ENCODE measurements at places on chromosomes 16 and 17.

- no peak for DNase-seq
Measured at GRCh38 chr16:590188-590814, 435 bp downstream of the RAB40C start.

- DNase-seq = no peak
Measured at GRCh38 chr17:376936-377863, 24.6 kb upstream of the RPH3AL start.

DNA sequence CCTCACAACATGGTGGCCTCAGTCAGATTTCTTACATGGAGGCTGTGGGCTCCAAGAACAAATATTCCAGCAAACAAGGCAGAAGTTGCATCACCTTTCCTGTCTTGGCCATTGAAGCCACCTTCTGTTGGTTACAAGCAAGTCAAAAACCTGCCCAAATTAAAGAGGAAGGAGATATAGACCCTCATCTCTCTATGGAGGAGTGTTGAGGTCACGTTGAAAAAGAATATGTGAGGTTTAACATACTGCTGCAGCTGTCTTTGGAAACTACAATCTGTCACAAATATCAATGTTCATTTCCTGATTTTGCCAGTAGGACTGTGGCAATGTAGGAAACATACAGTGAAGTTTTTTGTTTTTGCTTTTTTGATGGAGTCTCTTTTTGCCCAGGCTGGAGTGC lies 211.4 kb downstream of the COPRS start:
- DNase-seq = no peak

DNA sequence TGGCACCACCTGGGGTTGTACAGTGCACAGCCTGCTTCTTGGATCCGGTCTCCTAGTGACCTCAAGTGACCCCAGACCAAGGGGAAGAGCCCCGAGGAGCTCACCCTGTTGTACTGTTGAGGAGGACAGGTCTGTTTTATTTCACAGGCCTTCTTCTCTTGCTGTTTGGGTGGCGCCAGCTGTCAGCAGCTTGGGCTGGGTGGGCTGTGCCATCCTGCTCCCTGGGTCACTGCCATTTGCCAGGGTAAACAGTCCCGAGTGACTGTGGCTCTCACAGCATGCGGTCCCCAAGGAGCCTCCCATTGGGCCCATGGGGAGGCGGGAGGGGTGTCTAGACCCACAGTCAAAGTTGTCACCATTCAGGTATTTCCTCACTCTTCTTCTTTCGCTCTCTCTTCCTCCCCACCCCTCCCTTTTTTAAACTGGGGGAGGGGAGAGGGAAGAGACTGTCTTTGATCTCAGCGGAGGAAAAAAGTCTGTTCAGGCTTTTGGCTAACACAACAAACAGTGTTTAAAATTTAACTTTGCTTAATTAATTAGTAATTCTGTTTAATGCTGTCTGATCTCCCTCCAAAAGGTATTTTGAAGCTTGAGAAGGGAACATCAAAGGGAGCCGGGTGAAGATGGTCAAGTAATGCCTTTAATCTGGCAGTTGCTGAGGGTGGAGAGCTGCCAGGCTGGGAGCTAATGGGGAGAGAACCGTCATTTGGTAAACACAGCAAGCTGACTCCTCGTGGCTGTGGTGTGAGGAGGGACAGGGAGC lies 64.0 kb downstream of the SNX20 start:
- no peak for DNase-seq

GRCh38 chr17:35766903-35767510 lies 6.3 kb downstream of the C17orf50 start:
- peak; percentile 11 for DNase-seq

DNA sequence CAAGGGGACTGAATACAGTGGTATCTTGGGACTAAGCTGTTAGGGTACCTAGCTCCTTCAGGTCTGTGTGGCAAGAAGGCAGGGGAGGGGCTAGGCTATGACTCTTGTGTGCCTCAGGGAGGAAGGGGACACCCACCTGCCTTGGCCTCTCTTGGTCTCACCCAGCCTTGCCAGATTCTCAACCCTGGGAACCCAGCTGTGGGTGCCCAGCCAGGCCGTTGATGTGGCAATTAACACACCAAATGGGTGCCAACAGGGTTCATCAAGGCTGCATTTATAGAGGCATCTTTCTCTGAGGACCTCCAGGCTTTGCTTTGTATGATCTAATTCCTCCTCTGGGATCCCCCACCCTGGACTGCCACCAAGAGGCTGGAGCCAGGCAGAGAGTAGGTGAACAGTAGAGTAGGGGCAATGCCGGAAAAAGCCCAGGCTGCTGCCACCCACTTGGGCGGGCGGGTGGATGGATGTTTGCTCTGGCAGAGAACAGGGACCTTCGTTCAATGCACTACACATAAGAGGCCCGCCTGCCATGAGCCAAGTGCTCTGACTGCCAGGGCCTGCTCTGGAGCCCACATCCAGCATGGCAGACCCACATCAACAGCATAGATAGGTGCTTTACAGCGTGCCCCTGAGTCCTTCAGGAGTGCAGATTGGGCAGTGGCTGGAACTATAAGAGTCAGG lies 3.2 kb upstream of the ASB16 start:
- no peak for DNase-seq

DNA sequence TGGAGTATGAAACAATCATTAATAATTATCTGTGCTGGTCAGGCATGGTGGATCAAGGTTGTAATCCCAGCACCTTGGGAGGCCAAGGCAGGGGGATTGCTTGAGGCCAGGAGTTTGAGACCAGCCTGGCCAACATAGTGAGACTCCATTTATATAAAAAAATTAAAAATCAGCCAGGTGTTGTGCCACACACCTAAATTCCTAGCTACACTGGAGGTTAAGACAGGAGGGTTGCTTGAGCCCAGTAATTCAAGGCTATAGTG lies 28.9 kb upstream of the PRKCA start:
- no peak for DNase-seq

DNA sequence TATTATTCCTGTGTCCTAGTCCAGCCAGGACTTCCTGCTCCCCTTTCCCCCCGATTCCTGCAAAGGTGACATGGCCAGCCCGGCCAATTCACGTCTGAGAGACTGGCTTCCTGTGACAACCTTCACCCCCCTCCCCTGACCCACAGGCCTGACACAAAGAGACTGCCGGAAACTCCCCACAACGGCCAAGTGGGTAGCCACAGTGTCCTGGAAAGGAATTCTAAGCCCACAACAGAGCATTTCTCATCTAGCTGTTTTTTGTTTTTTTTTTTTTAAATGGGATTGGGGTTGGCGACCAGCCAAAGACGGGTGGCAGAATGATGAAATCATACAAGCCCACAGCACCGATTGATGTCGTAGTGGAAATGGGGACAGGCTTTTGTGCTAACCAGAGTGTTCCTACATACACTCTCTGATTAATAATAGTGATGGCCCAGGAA lies 2.8 kb upstream of the XAF1 start:
- DNase-seq = no peak

DNA sequence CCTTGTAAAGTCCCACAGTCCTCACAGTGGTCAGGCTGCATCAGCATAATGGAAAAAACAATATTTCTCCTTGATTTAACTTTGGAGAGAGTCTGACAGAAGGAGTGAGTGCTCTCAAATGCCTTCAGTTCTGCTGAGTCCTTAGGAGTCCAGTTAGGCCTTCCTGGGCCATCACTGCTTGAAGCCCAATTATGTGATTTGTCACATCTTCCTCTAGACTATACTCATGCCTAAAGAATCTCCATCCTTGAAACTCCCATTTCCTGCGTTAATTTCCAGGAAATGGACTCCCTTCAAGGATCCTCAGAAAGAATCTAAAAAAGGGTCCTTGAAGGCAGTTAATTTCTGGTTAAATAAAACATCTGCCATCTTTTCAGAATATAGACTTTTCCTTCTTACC lies 52.8 kb downstream of the SLFN5 start:
- no peak for DNase-seq

DNA sequence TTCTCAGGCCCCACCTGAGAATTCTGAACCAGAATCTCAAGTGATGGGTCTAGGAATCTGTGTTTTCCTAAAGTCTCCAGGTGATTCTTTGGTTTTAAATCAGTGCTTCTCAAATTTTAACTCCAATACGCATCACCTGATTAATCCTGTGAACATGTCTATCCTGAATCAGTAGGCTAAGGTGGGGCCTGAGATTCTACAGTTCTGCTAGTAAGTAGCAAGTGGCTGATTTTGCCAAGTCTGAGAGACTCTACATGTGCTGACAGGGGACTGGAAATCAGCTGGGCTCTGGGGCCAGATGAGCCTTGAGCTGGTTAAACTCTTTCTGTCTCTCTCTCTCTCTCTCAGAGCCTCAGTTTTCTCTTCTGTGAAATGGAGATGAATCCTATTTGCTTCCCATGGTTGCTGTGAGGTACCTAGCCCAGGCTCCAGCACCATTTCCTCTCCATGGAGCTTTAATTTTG lies 9.0 kb downstream of the CCR7 start:
- no peak for DNase-seq

DNA sequence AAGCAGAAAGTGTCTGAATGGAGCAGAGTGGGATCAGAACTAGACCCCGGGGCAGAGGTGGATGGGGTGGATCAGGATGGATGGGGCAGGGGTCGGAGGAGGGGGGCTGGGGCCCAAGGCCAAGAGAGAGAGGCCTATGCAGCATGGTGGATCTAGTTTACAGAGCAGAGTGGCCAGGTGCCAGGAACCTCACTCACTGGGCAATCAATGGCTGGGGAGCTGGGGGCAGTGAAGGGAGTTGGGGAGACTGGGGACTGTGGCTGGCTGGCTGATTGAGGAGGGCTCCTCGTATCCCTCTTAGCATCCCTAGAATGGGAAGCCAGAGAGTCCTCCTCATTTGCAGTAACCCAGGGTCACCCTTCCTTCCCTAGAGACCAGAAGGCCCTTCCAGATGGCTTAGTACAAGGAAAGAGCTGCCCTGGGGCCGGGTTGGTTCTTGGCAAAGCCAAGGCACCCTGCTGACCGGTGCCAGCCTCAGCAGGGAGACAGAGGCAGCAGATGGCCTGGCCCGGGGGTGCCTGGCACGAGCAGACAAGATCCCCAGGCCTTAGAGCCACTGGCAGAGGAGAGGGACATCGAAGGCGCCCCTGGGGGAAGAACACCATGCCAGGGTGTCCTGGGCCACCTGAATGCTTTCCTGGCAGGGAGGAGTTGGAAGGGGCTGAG lies 36.8 kb downstream of the SRCIN1 start:
- DNase-seq = peak; percentile 96

- DNase-seq = no peak
Measured at GRCh38 chr16:15807603-15808009, 49.2 kb downstream of the MYH11 start.

GRCh38 chr16:49027420-49027819 lies 254.2 kb downstream of the CBLN1 start:
- DNase-seq = no peak

DNA sequence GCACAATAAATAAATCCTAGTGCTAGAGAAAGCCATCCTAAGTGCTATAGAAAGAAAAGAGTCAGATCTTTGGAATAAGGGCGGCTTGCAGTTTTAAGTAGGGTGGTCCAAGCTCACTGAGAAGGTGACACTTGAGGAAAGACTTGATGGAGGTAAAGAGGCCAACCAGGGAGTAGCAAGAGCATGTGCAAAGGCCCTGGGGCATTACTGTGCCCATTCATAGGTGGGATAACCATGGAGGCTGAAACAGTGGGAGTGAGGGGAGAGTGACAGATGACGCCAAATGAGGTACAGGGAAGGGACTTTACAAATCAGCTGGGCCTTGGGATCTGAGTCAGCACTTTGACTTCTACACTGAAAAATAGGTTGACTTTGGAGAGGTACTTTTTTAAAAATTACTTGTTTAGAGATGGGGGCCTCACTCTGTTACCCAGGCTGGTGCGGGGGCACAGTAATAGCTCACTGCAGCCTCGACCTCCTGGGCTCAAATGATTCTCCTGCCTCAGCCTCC lies 115.5 kb downstream of the ABCC1 start:
- no peak for DNase-seq

- no peak for DNase-seq
Measured at GRCh38 chr17:8022360-8023003, 16.4 kb upstream of the ALOX15B start.

DNA sequence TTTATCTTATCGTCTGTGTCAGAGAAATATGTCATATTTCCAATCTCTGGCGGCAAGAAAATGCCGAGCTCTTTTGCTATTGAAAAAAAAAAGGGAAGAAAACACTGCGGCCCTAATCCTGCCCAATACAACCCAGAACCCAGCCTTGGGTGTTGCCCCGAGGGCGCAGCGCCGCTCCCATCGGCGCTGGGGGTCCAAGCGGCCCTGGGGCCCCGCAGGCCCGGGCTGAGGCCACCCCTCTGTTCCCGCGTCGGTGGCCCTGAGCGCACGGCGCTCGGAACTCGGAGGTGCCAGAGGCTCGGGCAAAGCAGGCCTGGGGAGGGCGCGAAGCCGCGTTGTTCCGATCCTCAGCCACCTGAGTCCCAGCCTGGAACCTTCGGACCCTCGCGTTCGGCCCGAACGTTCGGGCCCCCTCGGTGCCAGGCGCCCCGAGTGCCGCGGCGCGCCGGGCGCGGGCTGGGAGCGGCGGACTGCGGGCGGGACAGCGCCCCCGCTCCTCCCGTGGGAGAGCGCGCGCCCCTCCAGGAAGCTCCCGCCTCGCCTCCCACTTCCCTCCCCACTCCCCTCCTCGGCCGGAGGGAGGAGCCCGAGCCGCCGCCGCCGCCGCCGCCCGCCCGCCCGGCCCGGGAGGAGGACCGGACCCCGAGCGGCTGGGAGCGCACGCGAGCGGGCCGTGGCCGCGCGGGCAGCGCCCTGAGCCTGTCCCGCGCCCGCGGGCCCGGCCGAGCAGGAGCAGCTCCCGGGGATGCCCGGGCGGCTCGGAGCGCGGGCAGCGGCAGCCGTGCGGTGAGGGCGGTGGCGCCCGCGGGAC lies at the start of gene CPNE2:
Gene CPNE2 (plus strand): TSS at position 609 of the 811 bp plus-strand sequence. CDS start 18,160 bp downstream, outside the sequence.
- peak; percentile 86 for DNase-seq

DNA sequence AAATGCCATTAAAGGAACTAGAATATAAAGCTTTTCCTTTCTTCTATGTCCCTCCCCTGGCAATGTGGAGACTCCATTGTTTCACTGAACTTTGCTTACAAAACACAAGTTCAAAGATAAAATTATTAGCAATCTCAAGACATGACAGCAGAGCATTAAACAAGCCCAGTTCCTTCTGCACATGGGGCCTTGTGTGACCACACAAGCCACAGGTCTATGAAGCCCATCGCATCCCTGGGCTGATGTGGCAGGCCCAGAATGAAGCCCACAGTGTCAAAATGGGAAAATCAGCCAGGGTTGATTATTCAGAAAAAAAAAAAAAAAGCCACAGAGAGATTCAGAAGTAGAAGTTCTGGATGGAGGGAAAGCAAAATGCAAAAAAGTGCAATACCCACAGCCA lies 12.9 kb upstream of the SLC39A11 start:
- no peak for DNase-seq

- DNase-seq = no peak
Measured at GRCh38 chr16:72992142-72992601, 55.8 kb downstream of the ZFHX3 start.

DNA sequence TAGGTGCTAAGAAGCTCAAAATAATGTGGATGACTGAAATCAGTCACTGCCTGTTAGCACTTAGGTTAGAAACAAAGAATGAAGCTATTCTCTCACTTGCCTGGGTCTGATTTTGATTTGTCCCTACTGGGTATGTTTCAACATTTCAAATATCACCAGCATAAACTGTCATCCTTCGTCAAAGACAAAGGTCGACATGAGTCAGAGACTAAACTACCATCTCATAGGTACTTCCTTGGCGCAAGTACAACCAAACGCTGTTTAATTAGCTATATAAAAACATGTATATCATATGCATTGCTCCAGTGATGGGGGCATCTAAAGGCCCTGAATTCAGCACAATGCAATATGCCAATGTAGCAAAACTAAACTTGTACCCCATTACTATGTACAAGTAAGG lies 4.0 kb downstream of the AKTIP start:
- no peak for DNase-seq

- no peak for DNase-seq
Measured at GRCh38 chr17:81171941-81172340, 5.9 kb upstream of the AATK start.
